ENCODE measurements at places on chromosomes 1 and 21. TPM values are rescaled to one million over a fixed set of nuclear protein-coding genes. Genes with fewer than 3 reads are reported as not detected.

The THEM5 gene
- not detected for total RNA-seq

The LEFTY2 gene
- not detected for total RNA-seq

The AGMAT gene
- total RNA-seq, result 3.1 TPM

The RGS1 gene
- total RNA-seq, result not detected

The CELA2B gene
- not detected for total RNA-seq

The AADACL4 gene
- total RNA-seq, result not detected

The PCP4 gene
- not detected for total RNA-seq

The TMEM240 gene
- total RNA-seq, result 4.1 TPM

The PADI1 gene
- total RNA-seq, result 2.3 TPM

The ZNF695 gene
- total RNA-seq, result 14.7 TPM

The IL19 gene
- total RNA-seq, result not detected

The FH gene
- 87.1 TPM for total RNA-seq

The PRAMEF27 gene
- total RNA-seq, result not detected

The GBP2 gene
- 3.0 TPM for total RNA-seq

The TCHH gene
- total RNA-seq, result 0.28 TPM

The RIIAD1 gene
- total RNA-seq, result not detected

The CDK18 gene
- total RNA-seq, result 7.0 TPM

The APCS gene
- total RNA-seq, result 0.33 TPM

The INSRR gene
- not detected for total RNA-seq

The EIF3I gene
- 294 TPM for total RNA-seq

The KIAA0040 gene
- 0.31 TPM for total RNA-seq

The S100A16 gene
- total RNA-seq, result 61.6 TPM

The ATP6V1G3 gene
- not detected for total RNA-seq

The FABP3 gene
- total RNA-seq, result 0.49 TPM

The RIPPLY3 gene
- total RNA-seq, result 1.2 TPM

The CBS gene
- total RNA-seq, result 62.5 TPM

The ATP1B1 gene
- 118 TPM for total RNA-seq

The CLIC6 gene
- total RNA-seq, result 0.05 TPM

The PBX1 gene
- total RNA-seq, result 2.0 TPM

The RGS4 gene
- 0.26 TPM for total RNA-seq

The ATP8B2 gene
- 14.7 TPM for total RNA-seq

The RAB13 gene
- 70.6 TPM for total RNA-seq

The FMN2 gene
- total RNA-seq, result 1.9 TPM

The CLCA1 gene
- 0.08 TPM for total RNA-seq

The SRSF11 gene
- 145 TPM for total RNA-seq

The NTMT2 gene
- not detected for total RNA-seq

The DNALI1 gene
- total RNA-seq, result 0.36 TPM

The TP73 gene
- 4.7 TPM for total RNA-seq

The RGS5 gene
- total RNA-seq, result 1.5 TPM

The HSPA6 gene
- 0.44 TPM for total RNA-seq

The COL6A1 gene
- total RNA-seq, result 34.2 TPM

All from Panc1 (cell line).